ENCODE measurements at places on chromosomes 3 and 15.
A peak's percentile ranks its signal among the peaks of the same experiment; 100 is the strongest.

DNA sequence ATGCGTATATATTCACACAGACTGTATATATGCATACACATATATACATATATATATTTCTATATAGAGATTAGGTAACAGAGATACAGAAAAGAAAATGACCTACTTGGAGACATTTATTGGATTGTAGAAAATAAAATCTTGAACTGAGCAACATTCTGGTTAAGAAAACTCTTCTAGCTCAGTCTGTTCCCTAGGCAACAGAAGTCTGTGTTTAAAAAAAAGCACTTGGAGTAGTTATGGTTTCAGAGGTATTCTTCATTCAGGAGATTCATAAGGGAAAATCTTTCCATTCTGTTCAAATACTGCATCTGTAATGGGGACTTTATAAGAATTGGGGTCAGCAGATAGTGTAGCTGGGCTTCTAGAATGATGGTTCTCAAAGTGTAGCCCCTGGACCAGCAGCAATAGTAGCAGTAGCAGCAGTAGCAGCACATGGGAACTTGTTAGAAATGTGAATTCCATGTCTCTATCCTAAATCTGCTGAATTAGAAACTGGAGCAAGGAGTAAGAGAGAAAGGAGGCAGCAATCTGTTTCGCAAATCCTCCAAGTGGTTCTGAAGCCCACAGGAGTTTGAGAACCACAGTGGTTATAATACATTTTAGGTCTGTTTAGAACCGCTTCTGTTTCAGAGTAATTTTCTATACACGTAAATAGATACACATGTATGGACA lies 112.8 kb upstream of the TMEM108 start:
- no peak for DNase-seq

- DNase-seq, result no peak
Measured at GRCh38 chr3:98558100-98558827, 26.5 kb downstream of the GPR15 start.

DNA sequence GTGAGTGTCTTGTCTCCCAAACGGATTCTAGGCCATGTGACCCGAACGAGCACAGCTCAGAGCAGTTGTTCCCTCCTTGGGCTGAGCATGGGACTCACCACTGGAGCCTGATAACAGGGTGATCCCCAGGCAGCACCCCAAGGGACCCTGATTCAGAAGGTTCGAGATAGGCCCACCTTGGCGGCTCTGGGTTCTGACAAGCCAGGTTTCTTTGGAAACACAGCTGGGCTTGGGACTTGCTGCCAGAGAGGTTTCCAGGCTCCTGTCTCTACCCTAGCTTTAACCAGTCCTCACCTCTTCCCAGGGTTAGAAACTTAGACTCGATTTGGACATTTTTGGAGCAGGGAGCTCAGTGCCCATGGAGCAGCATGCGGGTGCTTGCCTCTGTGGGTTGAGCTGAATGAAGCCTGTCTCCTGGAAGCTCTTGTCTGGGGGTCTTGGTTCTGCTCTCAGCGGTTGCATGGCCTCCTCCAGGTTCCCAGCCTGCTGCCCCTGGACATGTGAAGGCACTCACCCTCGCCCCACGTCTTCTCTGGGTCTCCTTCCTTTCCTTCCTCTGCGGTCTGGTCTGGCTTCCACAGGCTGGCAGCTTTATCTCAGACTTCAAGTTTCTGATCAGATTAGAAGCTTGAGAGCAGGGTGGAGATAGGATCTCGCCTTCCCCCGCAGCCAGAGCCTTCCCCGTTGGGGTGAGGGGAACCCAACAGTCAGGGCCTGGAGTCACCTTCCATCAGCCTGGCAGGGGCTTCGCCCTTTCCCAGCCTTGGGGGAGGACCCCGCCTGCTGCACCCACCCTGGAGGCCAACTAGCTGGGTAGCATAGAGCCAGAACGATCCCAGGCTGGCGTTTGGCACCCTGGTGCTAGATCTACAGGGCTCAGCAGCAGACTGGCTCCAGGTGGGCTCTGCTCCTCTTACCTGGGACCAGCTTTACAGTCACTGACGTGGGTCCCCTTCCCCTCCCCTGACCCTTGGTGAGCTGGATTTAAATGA lies 21.0 kb downstream of the PAQR5 start:
- DNase-seq, result no peak

DNA sequence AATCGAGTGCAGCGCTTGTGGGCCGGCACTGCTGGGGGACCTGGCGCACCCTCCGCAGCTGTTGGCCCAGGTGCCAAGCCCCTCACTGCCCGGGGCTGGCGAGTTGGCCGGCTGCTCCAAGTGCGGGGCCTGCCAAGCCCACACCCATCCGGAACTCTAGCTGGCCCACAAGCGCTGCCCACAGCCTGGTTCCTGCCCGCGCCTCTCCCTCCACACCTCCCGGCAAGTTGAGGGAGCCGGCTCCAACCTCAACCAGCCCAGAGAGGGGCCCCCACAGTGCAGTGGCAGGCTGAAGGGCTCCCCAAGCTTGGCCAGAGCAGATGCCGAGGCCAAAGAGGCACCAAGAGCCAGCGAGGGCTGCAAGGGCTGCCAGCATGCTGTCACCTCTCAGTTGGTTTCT lies 73.4 kb downstream of the PLXNA1 start:
- peak; percentile 80 for DNase-seq

- DNase-seq, result no peak
Measured at GRCh38 chr3:188200481-188200880, 46.5 kb downstream of the LPP start.

GRCh38 chr3:175274474-175275218 lies 415.5 kb downstream of the NAALADL2 start:
- DNase-seq, result no peak

DNA sequence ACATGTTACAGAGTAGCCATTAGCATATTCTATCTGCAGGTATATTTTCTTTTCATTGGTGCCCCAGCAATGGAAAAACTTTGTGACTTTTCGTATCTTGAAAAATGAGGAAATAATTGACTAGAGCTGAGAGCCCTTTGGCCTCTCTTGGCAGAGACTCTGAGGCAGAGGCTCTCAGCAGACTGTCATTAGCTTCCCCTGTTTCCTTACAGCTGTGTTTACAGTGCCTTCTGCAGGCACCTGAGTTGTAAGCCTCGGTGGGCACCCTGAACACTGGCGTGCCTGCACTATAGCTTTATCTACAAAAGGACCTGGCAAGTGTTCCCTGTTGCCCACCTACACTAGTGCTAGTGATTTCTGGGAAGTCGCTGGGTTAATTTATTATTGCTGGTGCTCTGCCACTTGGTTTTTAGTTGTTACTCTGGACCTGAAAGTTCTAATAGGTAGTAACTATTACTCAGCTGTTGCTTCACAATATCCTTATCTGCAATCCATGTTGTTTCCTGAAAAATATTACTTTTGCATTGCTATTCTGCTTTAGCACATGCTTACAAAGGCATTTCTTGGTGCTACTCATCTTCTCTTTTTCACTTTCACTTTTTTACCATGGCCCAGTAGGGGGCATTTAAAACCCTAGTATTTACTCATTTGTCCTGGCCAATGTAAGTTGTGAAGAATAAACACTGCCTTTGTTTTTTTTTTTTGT lies 7.8 kb upstream of the GPR171 start:
- DNase-seq, result no peak
